ENCODE measurements at places on chromosomes 2 and 18. TPM values are rescaled to one million over a fixed set of nuclear protein-coding genes. Genes with fewer than 3 reads are reported as not detected.

The CSRNP3 gene
- 5.9 TPM for total RNA-seq

The TRIM43 gene
- total RNA-seq: not detected

The POTEC gene
- total RNA-seq: not detected

The NFATC1 gene
- total RNA-seq: 6.3 TPM

The FOXI3 gene
- total RNA-seq: not detected

The IL1RL1 gene
- total RNA-seq: 4.3 TPM

The ZBTB14 gene
- 5.4 TPM for total RNA-seq

The CELF4 gene
- total RNA-seq: not detected

The VWC2L gene
- not detected for total RNA-seq

The ABCB11 gene
- total RNA-seq: not detected

The EIF2AK2 gene
- 15.7 TPM for total RNA-seq

The PPP1R1C gene
- total RNA-seq: 8.6 TPM

The ROCK1 gene
- 20.5 TPM for total RNA-seq

The CRYGD gene
- total RNA-seq: not detected

The MC5R gene
- not detected for total RNA-seq

The GATA6 gene
- 1.0 TPM for total RNA-seq

The LRRC30 gene
- total RNA-seq: not detected

The REV1 gene
- 13.1 TPM for total RNA-seq

The FAM110C gene
- 19.0 TPM for total RNA-seq

The ARHGEF4 gene
- 34.5 TPM for total RNA-seq

The PROM2 gene
- 5.9 TPM for total RNA-seq

The MERTK gene
- not detected for total RNA-seq

The IGFBP5 gene
- 0.08 TPM for total RNA-seq

The PDIA6 gene
- 561 TPM for total RNA-seq

The SPP2 gene
- not detected for total RNA-seq

The LIMS4 gene
- total RNA-seq: not detected

The TLX2 gene
- 0.08 TPM for total RNA-seq

The UGT1A8 gene
- not detected for total RNA-seq

The ARMC9 gene
- total RNA-seq: 13.4 TPM

The CHAC2 gene
- total RNA-seq: 17.5 TPM

The TSPYL6 gene
- not detected for total RNA-seq

The MOB1A gene
- 96.1 TPM for total RNA-seq

The FSHR gene
- not detected for total RNA-seq

The ANKRD29 gene
- 8.5 TPM for total RNA-seq

The RASGRP3 gene
- not detected for total RNA-seq

The SLC19A3 gene
- 0.08 TPM for total RNA-seq

The FAM237A gene
- not detected for total RNA-seq

The DDX18 gene
- 51.7 TPM for total RNA-seq

The CNDP1 gene
- total RNA-seq: not detected

The MROH2A gene
- not detected for total RNA-seq

The MAPRE3 gene
- total RNA-seq: 6.9 TPM

The MTX2 gene
- total RNA-seq: 60.5 TPM

The REEP1 gene
- not detected for total RNA-seq

The KCNIP3 gene
- 1.2 TPM for total RNA-seq

The TDRD15 gene
- not detected for total RNA-seq

The CNTNAP5 gene
- total RNA-seq: not detected

The OSBPL6 gene
- total RNA-seq: 10.4 TPM

The IL1RL2 gene
- total RNA-seq: 2.1 TPM

The SMAD2 gene
- total RNA-seq: 67.3 TPM

The KIF1A gene
- total RNA-seq: not detected

The PARD3B gene
- 0.42 TPM for total RNA-seq

The IL1A gene
- total RNA-seq: 305 TPM

The MALL gene
- total RNA-seq: 17.4 TPM

The TUBA3E gene
- total RNA-seq: not detected

The GREB1L gene
- 1.8 TPM for total RNA-seq

The TNFAIP6 gene
- not detected for total RNA-seq

The FNDC4 gene
- total RNA-seq: 11.5 TPM

All from hair follicular keratinocyte (primary cell).